Sigmoid colon (tissue), 7 donors: ENCODE measurements at places on chromosomes 1 and 21. TPM values are rescaled to one million over a fixed set of nuclear protein-coding genes. Genes with fewer than 3 reads are reported as not detected.
A peak's percentile ranks its signal among the peaks of the same experiment; 100 is the strongest.

MAP3K6 gene
- total RNA-seq = 21.2 TPM

DNA sequence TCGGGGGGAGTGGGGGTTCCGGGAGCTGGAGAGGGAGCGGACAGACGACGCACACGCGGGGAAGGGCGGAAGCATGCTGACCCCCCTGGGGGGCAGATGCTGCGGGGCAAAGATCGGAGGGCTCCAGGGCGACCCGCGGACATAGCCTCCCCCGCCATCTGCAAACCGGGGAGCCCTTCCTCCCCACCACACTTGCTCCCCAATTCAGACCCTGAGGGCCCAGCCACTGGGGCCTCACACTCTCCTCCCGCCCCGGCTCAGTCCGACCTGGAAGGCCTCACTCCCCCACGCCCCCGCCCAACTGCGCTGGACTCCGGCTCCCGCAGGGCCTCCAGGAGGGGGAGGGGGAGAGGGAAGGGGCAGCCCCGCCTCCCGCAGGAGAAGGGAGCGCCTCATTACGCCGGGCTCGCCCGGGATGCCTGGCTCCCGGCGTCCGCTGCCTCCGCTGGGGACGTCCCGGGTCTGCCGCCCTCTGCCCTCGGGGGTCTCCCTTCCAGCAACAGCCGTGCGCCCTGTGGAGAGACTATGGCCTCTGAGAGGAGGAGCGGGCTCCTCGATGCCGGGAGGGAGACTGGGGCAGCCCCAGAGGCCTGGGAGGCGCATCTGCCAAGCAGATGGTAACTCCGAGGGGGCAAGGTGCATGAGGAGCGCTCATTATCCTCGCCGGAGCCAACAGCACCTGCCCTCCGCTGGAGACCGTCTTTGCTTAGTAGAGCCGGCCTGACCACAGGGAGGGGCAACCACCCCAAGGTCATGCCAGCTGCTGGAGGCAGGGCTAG, 636 bp upstream of the CAMK2N1 start:
- DNase-seq = peak; percentile 95
- no peaks in the 10 kb centered on the region for H3K36me3 ChIP-seq
- H3K27ac ChIP-seq = peak overlapping the region; percentile 97
- H3K4me3 ChIP-seq = peak overlapping the region; percentile 49

DNA sequence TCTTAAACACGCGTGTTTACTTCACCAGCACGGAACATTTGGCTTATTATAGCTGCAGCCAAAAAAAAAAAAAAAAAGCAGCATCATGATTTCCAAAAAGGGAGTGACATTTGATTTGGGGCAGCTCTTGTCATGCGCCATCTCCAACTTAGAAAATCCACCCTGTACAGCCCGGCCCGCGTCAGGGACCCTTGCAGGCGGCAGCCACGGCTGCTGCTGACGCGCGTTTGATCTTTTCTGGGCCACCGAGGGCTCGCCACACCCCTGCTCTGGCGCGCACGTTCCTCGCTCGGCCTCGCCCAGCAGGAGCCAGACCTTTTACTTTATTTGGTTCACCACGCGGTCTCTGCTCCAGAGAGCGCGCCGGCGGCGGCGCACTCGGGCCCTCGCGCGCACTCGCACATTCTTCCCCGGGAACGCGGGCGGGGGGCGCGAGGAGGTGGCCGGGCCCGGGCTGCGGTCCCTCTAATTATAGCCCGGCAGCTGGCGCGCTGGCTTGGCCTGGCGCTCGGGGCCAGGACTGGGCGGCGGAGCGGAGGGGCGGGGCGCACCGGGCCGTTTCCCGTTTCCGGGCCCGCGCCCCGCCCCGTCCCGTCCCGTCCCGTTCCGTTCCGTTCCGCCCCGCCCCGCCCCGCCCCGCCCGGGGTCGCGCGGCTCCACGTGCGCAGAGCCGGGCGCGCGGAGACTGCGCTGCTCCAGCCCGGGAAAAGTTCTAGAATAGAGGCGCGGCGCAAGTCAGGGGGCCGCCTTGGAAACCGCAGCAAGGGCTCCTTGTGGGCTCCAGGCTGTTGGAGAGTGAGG, 10.2 kb downstream of the IRF2BP2 start:
- DNase-seq = peak; percentile 95
- peaks cover 51% of the 10 kb centered on the region for H3K4me1 ChIP-seq
- peak overlapping the region; percentile 47 for H3K4me3 ChIP-seq
- no peaks in the 10 kb centered on the region for H3K27me3 ChIP-seq

RXFP4 gene
- total RNA-seq = not detected

DNA sequence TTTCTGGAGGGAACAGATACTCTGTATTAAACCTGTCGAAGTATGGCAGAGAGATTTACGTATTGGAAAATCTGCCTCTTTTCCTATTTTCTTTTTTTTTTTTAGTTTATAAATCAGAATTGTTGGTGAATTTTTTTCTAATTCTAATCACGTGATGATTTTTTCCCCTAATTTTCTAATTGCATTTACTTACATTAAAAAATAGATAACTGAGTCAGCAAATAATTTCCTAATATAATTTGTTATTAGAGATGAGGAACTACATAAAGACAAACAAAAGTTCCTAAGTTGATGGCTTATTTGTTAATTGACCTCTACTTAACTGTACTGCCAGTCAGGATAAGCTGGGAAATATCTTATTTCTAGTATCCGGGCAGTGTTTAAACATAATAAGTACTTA, 34.6 kb downstream of the SNX7 start:
- no peak overlapping the region for H3K27ac ChIP-seq
- peaks cover 8% of the 10 kb centered on the region for H3K4me1 ChIP-seq
- no peak overlapping the region for H3K4me3 ChIP-seq
- no peak for DNase-seq

- no peaks in the 10 kb centered on the region for H3K27me3 ChIP-seq
- H3K4me3 ChIP-seq = no peak overlapping the region
- no peaks in the 10 kb centered on the region for H3K36me3 ChIP-seq
- no peak for DNase-seq
- no peaks in the 10 kb centered on the region for H3K4me1 ChIP-seq
These were observed 287.5 kb downstream of the LRRIQ3 start for GRCh38 chr1:73910466-73910865.

PRR9 gene
- total RNA-seq = not detected

RNU1-4 gene
- total RNA-seq = under 0.01 TPM

PSMB2 gene
- total RNA-seq = 29.9 TPM

GRCh38 chr1:18723206-18723605, 92.6 kb downstream of the PAX7 start:
- H3K4me3 ChIP-seq = no peak overlapping the region
- H3K27ac ChIP-seq = no peak overlapping the region
- no peaks in the 10 kb centered on the region for H3K36me3 ChIP-seq
- no peaks in the 10 kb centered on the region for H3K4me1 ChIP-seq
- peaks cover 3% of the 10 kb centered on the region for H3K27me3 ChIP-seq
- DNase-seq = no peak
